ENCODE measurements at places on chromosomes 5 and 9.
A peak's percentile ranks its signal among the peaks of the same experiment; 100 is the strongest.

DNA sequence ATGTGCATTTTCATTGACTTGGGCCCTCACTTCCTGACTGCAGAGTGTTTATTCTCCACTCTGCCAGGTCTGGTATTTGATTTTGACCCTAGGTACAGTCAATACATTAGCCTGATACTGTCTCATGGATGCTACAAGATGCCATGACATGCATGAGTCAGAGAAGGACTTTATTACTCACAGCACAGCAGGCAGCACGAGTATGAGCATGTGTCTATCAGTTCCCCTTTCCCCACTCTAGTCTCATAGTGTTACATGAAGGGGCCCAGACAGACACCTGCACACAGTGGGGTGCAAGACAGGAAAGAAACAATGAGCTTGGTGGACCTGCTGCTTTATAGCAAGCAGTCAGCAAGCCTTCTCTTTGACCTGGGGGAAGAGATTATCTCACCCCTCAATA is 19.6 kb downstream of the ITGA2 start:
- DNase-seq, result no peak

- DNase-seq, result no peak
Measured at GRCh38 chr5:19986031-19986619, 1.9 kb downstream of the CDH18 start.

GRCh38 chr9:117374076-117374725 is 40.7 kb downstream of the ASTN2 start:
- no peak for DNase-seq

GRCh38 chr5:143251190-143251589 is 152.3 kb downstream of the NR3C1 start:
- no peak for DNase-seq

DNA sequence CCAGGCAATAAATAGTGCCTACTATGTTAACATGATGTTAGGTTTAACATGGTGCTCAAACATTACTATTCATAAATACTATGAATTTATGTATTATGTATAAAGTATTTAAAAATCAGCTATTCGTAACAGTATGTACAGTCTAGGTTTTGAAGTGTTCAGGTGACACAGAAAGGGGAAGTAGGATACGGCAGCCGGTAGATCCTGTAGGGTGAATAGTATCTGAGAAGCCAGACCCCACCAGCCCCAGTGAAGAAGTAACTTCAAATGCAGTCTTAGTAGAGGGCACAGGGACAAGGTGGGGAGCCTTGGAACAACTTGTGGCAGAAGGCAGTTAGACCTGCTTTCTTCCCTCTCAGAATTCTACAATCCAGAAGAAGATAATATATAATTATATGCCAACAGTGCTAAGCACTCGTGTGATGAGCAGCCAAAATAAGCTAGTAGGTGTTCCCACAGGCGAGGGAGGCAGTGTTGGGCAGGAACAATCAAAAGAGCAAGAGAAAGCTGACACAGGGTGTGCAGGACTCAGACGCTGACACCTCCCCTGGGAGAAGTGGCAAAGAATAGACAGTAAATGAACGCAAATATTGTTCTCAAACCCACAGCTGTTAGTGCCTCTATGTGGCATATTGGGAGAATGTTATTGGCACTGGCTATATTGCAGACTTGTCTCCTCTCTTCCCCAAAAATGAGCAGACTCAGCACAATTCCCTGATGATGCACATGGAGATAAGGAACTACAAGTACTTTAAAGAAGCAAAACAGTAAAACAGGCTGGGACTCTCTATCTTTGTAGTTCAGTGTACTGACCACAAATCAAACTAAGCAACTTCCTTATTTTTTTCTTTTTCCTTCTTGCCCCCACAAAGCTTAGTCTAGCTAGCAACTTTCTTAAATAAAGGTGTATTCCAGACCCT is 4.6 kb downstream of the ZNF367 start:
- DNase-seq, result peak; percentile 33

GRCh38 chr9:124810663-124811355 is 33.9 kb downstream of the OLFML2A start:
- DNase-seq, result no peak

- no peak for DNase-seq
Measured at GRCh38 chr5:41268894-41269293, 55.6 kb upstream of the C6 start.

DNA sequence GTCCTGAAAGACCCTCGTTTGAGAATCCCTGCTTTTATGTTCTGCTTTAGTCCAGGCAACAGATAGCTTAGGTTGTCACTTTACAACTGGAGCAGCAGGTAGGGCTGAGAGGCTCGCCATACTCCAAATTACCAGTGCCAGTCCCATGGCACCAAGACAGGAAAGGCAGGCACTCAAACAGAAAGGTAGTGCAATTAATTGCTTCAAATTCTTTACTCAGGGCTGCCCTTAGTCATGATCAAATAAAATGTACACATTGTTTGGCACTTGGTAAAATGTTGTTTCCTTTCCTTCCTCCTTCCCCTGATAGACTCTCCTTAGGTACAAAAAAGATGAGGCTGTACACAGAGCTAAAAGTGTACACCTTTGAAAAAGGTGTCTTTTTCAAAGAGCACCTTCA is 115.8 kb upstream of the CCDC152 start:
- DNase-seq, result no peak

GRCh38 chr5:16642867-16643266 is 26.1 kb upstream of the RETREG1 start:
- no peak for DNase-seq

- DNase-seq, result no peak
Measured at GRCh38 chr9:34592895-34593601, 3.5 kb upstream of the CNTFR start.

DNA sequence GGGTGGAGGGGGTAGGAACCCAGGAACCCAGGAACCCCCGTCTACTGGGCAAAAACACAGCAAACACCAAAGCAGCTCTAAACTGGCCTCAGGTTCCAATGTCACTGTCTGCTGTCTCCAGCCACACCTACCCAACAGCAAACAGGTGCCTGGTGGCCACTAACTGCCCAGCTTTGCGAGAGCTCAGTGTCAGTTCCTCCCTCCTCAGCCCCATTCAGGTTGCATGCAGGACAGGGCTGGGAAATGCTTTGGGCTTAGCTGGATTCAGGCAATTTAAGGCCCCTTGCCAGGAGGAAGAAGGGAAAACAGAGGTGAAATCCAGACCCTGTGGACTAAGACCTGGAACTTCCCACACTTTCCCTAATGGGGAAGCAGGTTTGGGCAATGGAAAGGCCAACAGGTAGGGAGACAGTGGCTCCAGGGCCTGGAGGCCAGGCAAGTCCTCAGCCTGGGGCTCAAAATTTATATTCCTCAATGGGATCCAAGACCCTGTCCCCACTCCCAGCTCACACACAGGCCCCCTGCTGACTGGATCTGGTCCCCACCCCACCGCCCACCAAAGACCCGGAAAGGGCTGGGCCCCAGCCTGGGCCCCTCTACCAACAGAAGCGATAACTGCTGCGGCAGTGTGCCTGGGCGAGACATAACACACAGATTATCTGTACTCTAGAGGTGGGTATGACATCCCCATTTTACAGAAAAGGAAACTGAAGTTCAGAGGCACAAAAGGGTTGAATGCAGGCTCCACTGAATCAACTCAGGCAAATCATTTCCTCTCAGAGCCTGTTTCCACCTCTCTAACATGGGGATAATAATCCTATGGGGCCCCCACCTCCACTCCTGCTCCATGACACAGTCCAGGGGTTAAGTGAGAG is 3.5 kb downstream of the EEIG1 start:
- DNase-seq, result no peak

GRCh38 chr5:134437847-134438581 is 26.3 kb upstream of the CDKN2AIPNL start:
- no peak for DNase-seq

- DNase-seq, result no peak
Measured at GRCh38 chr9:100637787-100638186, 59.9 kb downstream of the CAVIN4 start.

DNA sequence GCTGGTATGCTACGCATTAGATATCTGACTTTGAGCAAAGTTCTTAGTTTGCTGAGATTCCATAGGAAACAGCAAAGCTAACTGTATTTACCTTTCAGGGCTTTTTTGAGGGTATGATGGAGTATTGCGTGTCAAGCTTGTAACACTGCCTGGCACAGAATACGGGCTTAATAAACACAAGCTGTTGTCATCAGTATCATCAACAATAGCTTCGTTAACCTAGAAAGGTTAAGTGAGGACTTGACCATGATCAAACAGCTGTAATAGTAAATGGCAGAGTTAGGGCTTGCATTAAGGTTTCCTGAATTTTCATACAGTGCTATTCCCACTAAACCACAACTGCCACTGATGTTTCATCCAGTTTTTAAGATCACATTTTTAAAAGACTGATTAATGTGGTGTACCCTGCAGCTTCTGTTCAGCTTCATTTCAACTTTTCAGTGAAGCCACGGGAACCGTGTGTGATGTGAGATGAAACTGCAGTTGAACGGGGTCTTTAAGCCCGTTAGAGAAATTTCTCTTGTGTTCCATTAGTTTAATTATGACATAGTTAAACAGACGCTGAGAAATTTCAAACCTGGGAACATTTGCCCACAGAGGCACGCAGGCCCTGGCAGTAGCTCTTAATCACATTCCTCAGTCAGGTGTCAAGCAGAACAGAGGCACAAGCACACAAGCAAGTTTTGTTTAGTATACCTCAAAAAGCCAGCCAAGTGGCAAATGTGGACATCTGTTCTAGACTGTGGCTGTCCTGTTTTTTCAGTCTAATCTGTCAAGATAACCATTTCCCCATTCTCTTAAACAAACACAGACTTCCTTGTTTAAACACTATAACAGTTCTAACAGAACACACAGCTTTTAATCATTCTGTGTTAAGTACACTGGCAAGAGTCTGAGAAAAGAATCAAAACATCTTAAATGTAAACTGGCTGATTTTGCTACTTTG is 147.1 kb downstream of the ZNF608 start:
- DNase-seq, result peak; percentile 79

DNA sequence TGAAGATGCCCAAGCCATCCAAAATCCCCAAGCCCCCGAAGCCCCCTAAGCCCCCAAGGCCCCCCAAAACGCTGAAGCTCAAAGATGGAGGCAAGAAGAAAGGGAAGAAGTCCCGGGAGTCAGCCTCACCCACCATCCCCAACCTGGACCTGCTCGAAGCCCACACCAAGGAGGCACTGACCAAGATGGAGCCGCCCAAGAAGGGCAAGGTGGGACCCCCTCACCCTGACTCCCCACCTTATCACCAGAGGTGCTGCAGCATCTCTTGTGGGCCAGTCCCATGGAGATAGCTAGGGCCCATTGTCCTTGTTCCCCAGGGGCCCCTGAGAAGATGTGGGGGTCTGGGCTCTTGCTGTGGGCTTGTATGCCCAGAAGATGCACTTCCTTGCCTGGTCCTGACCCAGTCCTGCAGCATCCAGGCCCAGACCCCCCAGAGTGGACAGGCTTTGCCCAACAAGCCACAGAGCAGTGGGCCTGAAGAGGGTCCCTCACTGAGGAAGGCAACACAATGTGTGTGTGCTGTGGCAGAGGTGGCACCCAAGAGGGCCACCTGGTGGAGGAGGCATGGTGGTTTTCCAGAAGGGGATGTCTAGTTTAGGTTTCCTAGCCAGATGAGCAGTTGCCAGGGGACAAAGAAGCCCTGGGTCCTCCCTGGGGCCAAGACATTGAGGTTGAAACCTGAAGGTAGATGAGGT is 84.1 kb downstream of the PHF2 start:
- no peak for DNase-seq

GRCh38 chr5:125149527-125149926 is 403.1 kb upstream of the ZNF608 start:
- DNase-seq, result no peak

DNA sequence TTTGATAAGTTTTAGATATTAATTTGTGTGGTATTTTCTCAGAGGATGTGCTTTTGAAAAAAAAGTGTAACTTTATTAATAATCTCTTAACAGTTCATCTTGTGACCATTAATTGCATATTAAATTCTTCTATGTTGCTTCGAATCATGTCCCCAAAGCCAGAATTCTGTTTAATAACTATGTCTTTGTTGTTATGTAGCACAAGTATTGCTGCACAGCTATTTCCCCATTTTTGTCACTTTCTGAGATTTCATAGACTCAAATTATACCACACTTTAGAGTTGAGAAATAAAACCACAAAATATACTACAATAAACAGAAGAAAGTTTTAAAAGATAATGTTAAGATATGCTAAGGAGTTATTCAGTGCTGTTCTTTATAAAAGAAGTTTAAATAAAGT is 2.8 kb downstream of the MEF2C start:
- no peak for DNase-seq

DNA sequence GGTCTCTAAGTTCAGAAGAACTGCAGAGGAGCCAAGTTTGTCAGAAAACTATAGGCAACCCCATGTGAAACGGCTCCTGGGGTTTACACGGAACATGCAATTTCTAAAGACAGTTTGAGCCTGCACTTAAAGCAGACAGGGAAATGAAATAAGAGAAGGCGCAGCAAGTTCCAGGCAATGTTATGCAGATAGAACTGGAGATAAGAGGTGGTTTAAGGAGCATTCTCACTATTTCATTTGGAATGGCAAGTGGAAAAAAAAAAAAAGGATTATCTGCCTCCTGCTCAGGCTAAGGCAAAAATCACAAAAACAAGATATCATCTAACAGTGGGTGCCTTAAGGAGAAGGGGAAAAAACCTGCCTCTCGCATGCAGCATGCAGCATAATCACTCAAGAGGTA is 2252.4 kb downstream of the MAT2B start:
- DNase-seq, result no peak

DNA sequence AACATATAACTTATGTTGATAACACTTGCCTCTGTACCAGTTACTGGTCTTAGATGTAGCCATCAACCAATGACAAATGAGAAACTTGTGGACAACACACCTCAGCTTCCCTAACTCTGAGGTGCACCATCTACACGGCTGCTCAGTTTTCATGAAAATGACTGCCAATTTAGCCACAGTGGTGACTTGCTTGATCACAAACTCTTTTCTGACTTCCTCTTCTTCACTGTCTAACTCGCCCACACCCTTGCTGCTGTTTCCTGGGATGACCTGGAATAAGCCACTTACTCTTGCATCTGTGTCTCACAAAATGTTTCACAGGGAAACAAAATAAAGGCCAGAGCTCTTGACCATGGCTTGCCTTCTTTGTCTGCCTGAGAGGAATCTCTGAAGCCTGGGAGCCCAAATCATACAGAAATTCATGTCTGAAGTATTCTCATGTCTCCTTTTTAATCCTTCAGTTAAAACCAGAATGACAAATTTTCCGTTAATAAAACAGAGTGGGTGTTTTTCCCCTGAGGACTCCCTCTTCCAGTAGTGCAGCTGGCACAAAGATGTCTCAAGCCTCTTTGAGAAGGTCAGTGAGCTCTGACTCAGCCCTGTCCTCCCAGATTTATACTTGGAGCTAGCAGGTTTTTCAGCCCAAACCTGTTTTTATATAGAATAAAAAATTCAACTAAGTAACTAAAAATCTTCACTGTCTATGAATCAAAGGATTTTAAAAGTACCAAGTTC is 126.5 kb upstream of the PAM start:
- no peak for DNase-seq

GRCh38 chr5:147359581-147359980 is 124.8 kb downstream of the STK32A start:
- no peak for DNase-seq

All from NCI-H2081 treated with DMSO at 0.1 percent for 48 hours (cell line).